ENCODE measurements at places on chromosomes 5 and 9.

GRCh38 chr5:36396640-36397039 lies 94.9 kb upstream of the RANBP3L start:
- no peak for DNase-seq

DNA sequence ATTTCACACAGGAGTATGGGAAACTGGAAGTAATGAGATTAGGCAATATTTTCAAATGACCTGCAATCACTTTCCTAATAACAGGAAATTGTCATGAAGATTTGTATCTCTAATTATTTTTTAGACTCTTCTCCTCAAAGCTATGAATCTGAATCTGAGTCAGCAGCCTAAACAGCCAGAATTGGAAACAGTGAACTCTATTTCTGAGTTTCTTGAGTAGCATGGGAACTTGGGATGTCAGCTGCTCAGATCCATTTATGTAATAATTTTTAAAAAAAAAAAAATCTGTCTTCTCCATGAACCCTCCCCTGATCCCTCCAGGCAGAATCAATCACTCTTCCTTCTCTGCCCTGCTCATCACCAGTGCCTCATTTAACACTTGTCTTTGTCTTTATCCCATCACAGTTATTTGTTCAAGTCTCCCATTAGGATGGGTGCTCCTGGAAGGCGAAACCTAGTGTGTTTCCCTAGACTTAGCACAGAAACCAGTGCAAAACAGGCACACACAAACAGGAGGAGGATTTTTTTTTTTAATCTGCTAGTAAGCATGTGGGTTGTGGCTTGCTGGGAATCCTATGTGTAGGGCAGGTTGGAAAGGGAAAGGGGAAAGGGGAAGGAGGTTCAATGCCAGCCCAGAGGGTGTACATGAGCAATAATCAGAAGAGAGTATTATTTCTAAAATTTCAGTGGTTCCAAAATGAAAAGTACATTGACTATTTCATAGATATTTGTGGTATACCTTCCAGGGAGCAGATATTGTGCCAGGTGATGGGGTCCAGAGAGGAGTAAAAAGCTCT lies 186.8 kb downstream of the TTLL11 start:
- no peak for DNase-seq

DNA sequence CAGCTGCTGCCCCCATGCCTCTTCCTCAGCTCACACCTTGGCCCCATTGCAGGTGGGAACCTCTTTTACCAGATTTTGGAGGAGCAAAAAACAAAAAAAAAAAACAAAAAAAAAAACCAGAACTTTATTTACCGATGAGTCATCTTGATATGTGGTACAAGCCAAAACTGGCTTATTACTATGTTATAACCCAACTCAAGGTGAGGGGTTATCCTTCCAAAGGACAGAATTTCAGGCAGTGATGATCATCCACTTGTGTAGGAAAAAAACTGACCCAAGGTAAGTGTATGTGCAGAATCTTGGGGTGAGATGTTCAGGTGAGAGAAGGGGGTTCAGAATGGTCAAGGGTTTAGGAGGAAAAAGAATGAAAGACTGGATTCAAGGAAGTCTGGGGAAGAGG lies 142.6 kb upstream of the FST start:
- DNase-seq: no peak

GRCh38 chr5:142114687-142115086 lies 6.1 kb downstream of the NDFIP1 start:
- no peak for DNase-seq

GRCh38 chr5:88550736-88551135 lies 282.1 kb upstream of the TMEM161B start:
- DNase-seq: no peak

- no peak for DNase-seq
Observed at GRCh38 chr5:140576776-140577201, 12.2 kb downstream of the SLC35A4 start.

DNA sequence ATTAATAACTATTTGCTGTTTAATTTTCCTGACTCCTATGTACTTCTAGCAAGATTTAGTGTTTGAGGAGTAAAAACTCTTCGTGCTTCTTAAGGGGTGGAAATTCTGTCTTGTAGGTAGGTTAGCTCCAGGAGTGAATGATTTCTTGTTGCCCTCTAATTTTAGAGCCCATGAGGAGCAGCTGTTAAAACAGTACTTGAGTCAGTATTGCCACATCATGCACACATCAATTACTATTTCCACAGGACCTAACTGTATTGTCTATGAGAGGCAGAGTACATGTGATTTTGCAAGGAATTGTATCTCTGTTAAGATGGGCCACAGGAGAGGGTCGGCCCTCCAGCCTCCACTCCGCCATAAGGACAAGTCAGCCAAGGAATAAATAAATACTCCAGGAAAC lies 91.2 kb downstream of the PDZD2 start:
- DNase-seq: no peak

- no peak for DNase-seq
Observed at GRCh38 chr5:126755593-126755992, 21.3 kb upstream of the LMNB1 start.

- DNase-seq: no peak
Observed at GRCh38 chr5:93899026-93899600, 157.7 kb upstream of the POU5F2 start.

GRCh38 chr9:121684381-121685145 lies 33.1 kb downstream of the DAB2IP start:
- DNase-seq: peak; percentile 22

DNA sequence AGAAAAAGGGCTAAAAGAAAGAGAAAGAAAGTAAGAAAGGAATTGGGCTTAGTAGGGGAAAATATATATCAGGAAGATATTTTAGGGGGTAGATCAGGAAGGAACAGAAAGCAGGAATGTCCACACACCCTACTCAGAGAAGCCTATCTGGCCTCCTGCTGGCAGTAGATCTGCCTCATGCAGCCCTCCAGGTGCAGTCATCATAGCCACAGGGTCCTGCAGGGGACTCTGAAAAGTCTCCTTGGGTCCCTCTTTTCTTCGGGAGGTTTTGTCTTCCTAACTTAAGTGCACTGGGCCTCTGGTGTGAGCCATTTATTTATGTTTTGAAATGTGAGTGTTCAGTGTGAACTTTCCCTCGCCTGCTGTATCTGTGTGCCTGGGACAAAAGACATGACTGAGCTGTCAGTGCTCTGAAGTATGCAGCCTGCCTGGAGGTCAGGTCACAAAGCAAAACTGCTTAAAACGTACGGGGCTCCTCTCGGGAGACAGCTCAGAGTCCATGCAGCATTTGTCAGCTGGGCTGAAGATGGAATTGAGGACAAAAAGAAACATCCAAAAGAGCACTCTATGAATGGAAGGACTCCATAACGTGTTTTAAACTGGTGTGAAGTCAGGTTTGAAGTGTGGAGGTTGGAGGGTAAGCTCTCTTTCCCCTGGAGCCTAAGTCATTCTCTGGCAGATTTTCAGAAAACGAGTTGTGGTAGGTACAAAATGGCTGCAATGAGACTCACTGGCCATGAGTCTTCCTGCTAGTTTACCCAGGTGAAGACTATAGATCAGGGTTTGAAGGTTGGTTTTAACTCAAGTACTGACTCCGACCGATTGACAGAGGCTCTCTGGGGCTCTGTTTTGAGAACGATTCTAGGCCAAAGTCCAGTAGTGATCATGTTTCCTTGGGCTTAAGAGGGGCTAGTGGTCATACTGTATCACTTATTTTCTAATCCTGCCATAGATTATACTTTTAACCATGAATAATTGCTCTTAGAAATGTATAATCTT lies 151.8 kb upstream of the GDNF start:
- no peak for DNase-seq

DNA sequence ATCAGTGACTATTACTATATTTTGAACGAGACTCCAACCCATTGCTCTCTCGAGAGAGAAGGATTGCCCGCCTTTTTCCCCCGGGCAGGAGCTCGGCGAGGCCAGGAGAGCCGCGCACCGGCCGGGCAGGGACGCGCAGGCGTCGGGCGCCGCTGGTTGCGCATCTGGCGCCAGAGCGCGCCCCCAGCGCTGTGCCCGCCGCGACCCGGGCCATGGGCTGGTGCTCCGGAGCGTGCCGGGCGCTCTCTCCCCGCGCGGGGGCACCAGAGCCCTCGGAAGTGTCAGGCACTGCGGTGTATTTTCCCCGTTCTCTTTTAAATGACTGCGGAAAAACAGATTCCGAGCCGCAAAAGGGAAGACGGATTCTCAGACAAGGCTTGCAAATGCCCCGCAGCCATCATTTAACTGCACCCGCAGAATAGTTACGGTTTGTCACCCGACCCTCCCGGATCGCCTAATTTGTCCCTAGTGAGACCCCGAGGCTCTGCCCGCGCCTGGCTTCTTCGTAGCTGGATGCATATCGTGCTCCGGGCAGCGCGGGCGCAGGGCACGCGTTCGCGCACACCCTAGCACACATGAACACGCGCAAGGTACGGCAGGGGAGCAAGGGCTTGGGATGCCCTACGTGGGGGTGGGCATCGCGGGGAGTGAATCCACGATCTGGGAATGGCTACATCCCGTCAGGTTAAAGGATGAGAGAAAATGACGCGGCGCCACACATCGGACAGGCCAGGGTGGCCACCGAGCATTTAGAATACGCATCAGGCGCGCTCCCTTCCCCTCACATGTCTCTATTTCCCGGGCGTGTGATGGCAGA lies 1.1 kb upstream of the NTRK2 start:
- DNase-seq: peak; percentile 51

- DNase-seq: no peak
Observed at GRCh38 chr9:13716601-13717321, 437.3 kb upstream of the MPDZ start.

- no peak for DNase-seq
Observed at GRCh38 chr5:135269199-135269598, 129.8 kb downstream of the MACROH2A1 start.

DNA sequence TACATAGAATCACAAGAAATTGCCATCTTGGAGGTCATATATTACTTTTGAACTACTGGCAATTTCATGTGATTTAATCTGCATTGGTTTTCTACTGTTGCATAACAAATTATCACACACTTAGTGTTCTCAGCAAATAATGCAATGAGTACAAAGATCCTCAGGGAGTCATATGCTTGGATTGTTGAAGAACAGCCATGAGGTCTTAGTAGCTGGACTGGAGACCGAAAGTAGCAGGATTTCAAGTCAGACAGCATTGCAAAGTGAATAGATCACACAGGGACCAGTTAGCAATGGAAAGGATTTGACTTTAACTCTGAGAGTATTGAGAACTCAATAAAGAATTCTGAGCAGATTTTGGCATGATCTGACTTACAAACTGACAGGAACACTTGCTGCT lies 32.2 kb upstream of the FRMD3 start:
- no peak for DNase-seq

GRCh38 chr9:69115621-69116020 lies 58.5 kb upstream of the TJP2 start:
- no peak for DNase-seq

DNA sequence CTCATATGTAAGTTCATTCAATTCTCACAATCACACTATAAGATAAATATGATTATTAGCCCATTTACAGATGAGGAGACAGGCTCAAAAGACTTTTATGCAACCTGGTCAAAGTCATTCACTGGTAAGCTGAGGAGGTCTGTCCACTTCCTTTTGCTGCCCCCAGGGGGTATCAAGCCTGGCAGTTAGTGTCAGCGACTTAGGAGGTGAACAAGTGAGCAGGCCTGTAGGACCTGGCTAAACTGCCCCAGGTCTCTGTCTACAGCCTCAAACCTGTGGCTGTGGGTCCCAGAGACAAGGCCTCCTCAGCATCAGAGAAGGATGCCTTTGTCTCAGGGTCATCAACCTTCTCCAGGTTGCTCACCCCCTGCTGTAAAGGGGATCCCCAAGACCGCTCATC lies 10.4 kb downstream of the TGFBI start:
- no peak for DNase-seq

DNA sequence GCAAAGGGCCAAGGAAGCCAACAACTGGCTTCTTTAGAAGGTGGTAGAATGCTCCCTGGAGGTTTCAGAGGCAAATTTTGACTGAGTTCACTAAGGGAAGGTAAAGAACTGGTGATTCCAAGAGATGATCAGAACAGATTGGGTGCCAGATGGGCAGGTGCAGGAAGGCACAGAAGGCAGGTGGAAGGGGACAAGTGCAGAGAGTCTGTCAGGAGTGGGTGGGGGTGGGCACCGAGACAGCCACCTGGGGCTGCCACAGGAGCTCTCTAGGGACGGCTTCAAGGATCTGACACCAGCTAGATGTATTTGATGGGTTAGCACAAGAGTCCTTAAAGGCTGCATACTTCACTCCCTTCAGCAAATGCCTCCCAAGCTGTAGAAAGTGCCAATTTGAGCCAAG lies 207.3 kb downstream of the PTTG1 start:
- DNase-seq: no peak

- no peak for DNase-seq
Observed at GRCh38 chr5:157888814-157889532, 30.0 kb upstream of the CLINT1 start.

- no peak for DNase-seq
Observed at GRCh38 chr5:142939884-142940283, 169.7 kb downstream of the ARHGAP26 start.

GRCh38 chr5:82862711-82863110 lies 214.5 kb downstream of the TMEM167A start:
- DNase-seq: no peak

- no peak for DNase-seq
Observed at GRCh38 chr9:93979721-93980120, 24.6 kb upstream of the BARX1 start.

- DNase-seq: no peak
Observed at GRCh38 chr5:116765441-116765840, 190.8 kb upstream of the SEMA6A start.

DNA sequence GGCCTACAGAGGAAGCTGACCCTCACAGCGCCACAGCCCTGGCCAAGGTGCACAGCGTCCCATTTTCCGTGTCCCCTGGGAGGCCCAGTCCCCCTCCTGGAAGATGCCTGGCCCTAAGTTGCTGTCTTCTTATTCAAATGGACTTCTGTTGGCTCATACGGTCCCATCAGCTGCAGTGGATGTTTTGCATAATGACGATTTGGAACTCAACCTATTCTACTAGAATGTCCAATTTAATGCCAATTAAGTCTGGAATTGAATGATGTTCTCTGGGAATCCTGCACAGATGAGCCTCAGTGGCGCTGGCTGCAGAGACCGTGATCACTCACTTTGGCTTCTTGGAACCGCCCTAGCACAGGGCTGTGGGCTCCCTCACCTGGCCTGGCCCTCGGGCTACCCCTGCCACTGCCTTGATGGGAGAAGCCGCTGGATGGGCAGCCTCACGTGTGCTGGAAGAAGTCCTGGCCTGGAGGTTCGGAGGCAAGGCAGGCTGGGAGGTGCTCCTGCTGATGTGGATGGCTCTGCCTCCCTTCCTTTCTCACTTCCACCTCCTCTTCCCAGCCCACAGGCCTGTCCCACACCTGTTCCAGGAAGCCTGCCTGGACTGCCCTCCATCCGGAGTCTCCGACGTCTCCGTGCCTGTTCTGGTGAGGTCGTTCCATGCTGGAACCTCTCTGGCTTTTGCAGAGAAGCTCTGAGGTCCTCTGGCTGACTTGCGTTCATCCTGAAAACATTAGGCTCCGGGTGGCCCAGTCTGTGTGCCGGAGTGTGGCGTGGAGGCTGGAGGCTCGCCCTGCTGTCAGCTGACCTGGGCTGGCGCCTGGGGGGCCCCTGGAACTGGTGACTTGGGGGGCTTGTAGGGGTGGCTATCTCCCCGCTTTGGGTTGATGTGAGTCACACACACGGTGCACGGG lies 147.1 kb downstream of the RXRA start:
- DNase-seq: no peak
